ENCODE measurements at places on chromosomes 2 and 18. TPM values are rescaled to one million over a fixed set of nuclear protein-coding genes. Genes with fewer than 3 reads are reported as not detected.

GRCh38 chr2:147546109-147546508 lies 298.7 kb upstream of the ACVR2A start:
- H3K4me1 ChIP-seq = no peaks in the 10 kb centered on the region
- no peaks in the 10 kb centered on the region for H3K36me3 ChIP-seq
- no peak overlapping the region for H3K4me3 ChIP-seq
- no peak for DNase-seq

The MOGAT1 gene
- polyA plus RNA-seq = not detected

DNA sequence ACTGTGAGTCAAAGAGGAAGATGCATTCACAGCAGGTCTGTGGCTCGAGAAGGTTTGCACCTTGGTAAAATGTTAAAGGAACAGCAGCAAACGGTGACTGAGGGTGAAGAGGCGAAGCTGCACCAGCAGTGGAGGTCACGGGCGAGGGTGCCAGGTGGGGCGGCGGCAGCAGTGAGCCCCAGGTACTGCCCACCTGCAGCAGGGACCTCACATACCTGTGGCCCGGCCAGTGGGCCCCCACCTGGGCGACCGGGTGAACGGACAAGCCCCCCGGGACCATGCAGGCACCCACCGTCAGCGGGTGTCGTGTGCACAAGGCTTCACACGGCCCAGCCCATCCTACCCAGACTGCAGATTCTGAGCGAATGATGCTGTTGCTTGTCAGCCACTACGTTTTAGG lies 23.6 kb upstream of the KCNG2 start:
- H3K27ac ChIP-seq = no peak overlapping the region
- no peak for DNase-seq
- no peaks in the 10 kb centered on the region for H3K4me1 ChIP-seq
- no peaks in the 10 kb centered on the region for H3K27me3 ChIP-seq
- H3K36me3 ChIP-seq = no peaks in the 10 kb centered on the region
- no peak overlapping the region for H3K4me3 ChIP-seq

The RFX8 gene
- 1.6 TPM for polyA plus RNA-seq

GRCh38 chr2:170492010-170492409 lies 223.1 kb upstream of the SP5 start:
- H3K27me3 ChIP-seq = no peaks in the 10 kb centered on the region
- no peak overlapping the region for H3K27ac ChIP-seq
- H3K4me1 ChIP-seq = no peaks in the 10 kb centered on the region
- no peak overlapping the region for H3K4me3 ChIP-seq
- no peak for DNase-seq

- H3K27ac ChIP-seq = no peak overlapping the region
- no peaks in the 10 kb centered on the region for H3K27me3 ChIP-seq
- H3K36me3 ChIP-seq = no peaks in the 10 kb centered on the region
- no peak overlapping the region for H3K4me3 ChIP-seq
- no peak for DNase-seq
Observed at GRCh38 chr2:137181370-137181769, 416.0 kb downstream of the THSD7B start.

DNA sequence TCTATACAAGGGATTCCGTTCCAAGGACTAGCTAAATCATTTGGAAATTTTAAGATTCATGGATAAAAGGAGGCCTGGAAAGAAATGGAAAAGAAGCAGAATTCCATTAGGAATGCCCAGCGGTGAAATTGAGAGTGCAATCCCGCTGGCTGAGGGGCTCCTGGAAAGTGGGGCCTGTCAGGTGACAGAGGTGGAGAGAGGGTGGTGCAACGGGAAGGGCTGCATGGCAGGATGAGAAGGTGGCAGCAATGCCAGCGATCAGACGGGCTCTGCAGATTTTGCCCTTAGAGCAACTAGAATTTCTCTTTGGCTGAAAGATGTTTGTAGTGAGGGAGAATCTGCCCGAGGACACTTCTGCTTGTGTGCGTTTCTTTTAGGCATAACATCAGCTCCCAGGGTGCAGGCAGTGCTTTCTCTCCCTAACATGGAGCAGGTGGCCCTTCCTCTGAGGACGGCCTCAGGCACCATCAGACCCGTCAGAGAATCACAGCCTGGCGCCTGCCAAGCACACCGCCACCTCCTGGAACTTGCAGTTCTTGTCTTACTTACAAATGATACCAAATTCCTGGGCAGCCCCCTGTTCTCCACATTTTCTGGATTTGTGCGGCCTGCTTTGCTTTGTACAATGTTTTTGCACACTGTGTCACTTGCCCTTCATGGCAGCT lies 261.6 kb downstream of the NDUFA10 start:
- peak; percentile 11 for DNase-seq
- H3K27ac ChIP-seq = no peak overlapping the region
- H3K36me3 ChIP-seq = no peaks in the 10 kb centered on the region
- H3K4me3 ChIP-seq = no peak overlapping the region

DNA sequence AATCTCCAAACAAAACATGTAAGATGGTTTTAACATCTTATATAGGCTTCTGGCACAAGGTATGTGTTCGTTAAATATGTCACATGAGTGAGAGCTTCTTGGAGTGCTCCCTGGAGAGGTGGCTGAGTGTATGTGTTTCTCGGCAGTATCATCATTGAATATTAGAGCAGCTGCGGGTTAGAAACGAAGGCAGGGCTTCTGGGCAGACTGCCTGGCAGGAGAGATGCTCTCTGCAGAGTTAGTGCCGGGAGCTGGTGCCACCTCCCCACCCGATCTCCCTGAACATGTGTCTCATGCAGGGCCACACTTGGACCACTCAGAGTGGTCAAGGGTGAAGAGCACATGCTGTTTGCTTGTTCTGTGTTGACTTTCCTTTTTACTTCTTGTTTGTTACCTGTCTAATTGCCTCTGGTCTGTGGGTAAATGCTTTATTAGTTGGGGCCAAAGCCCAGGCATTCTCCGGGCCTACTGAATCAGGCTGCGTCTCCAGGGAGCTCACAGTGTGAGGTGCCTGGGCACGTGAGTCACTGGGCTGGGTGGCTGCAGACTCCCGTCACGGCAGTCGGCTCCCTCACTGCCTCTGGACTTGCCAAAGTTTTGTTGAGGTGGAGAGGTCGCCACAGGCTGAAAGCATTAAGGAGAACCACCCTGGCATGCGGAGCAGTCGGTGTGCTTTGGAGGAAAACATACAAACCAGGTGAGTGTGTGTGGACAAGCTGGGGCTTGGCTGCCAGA lies 246.6 kb downstream of the FHOD3 start:
- no peak for DNase-seq
- H3K27ac ChIP-seq = no peak overlapping the region
- H3K4me3 ChIP-seq = no peak overlapping the region
- H3K27me3 ChIP-seq = no peaks in the 10 kb centered on the region

- no peaks in the 10 kb centered on the region for H3K36me3 ChIP-seq
- peaks cover 54% of the 10 kb centered on the region for H3K4me1 ChIP-seq
- DNase-seq = no peak
- H3K27ac ChIP-seq = no peak overlapping the region
Observed at GRCh38 chr2:120347396-120348060, 1.6 kb downstream of the INHBB start.

DNA sequence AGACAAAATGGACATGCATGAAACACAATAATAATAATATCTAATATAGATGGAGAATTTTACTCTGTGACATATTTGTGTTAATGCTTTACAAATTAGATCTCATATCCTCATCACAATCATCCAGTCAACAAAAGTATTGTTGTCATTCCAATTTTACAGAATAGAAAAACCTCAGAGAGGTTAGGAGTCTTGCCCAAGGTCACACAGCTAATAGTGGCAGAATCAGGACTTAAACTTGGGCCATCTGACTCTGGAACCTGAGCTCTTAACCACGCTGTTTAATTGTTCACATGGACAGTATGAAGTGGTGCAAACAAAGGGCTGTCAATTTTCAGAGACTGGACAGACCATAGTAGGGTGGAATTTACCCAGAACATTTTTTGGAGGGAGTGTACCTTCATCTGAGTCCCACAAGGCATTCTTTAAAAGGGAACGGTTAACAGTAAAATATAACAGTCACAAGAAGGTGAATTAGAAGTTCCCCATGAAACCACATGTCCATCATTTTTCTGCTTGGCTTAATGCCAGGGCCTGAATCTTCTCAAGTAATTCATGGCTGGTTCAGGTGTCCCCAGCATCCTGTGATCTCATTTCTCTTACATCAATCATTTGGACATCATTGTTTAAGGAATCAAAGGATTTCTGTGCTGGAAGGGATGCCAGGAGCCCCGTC lies 35.4 kb upstream of the CCDC93 start:
- H3K4me1 ChIP-seq = peaks cover 3% of the 10 kb centered on the region
- no peak overlapping the region for H3K27ac ChIP-seq
- no peak overlapping the region for H3K4me3 ChIP-seq
- no peak for DNase-seq

GRCh38 chr18:37182340-37183135 lies 353.6 kb downstream of the KIAA1328 start:
- no peak overlapping the region for H3K27ac ChIP-seq
- H3K4me1 ChIP-seq = no peaks in the 10 kb centered on the region
- H3K4me3 ChIP-seq = no peak overlapping the region
- H3K27me3 ChIP-seq = no peaks in the 10 kb centered on the region
- no peaks in the 10 kb centered on the region for H3K36me3 ChIP-seq

The KCNJ3 gene
- 0.18 TPM for polyA plus RNA-seq

- peak overlapping the region; percentile 57 for H3K4me3 ChIP-seq
- no peaks in the 10 kb centered on the region for H3K36me3 ChIP-seq
- DNase-seq = peak; percentile 86
- H3K27me3 ChIP-seq = peaks cover 75% of the 10 kb centered on the region
Observed at GRCh38 chr2:170714381-170715061, 616 bp upstream of the SP5 start.

GRCh38 chr2:17533546-17533945 lies 7.0 kb upstream of the VSNL1 start:
- no peak for DNase-seq
- H3K27ac ChIP-seq = no peak overlapping the region
- H3K4me1 ChIP-seq = no peaks in the 10 kb centered on the region

The ADD2 gene
- 6.8 TPM for polyA plus RNA-seq

GRCh38 chr18:36006997-36007396 lies 34.5 kb downstream of the RMP24 start:
- no peak overlapping the region for H3K27ac ChIP-seq
- H3K4me1 ChIP-seq = no peaks in the 10 kb centered on the region
- H3K4me3 ChIP-seq = no peak overlapping the region
